ENCODE measurements at places on chromosomes 2 and 18. TPM values are rescaled to one million over a fixed set of nuclear protein-coding genes. Genes with fewer than 3 reads are reported as not detected.

DSG4 gene
- total RNA-seq = not detected

HSPE1 gene
- 73.1 TPM for total RNA-seq

NYAP2 gene
- under 0.01 TPM for total RNA-seq

EGR4 gene
- 0.17 TPM for total RNA-seq

NETO1 gene
- total RNA-seq = 0.34 TPM

DNA sequence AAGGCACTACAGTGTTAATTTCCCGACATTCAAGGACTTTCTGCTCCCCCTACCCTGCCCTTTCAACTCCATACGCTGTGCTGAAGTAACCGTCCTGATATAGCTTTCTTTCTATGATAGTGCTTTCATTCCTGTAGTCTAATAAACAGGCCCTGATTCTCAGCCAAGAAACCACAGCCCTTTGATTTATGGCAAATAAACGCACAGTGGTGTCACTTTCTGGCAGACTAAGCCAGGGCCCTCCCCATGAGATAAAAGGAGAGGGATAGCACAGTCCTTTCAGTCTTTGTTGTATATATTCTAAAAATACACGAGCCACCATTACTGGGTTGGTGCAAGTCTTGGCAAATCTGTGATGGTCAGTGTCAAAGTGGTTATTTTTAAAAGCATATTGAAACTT is 291.2 kb downstream of the ALPK2 start:
- DNase-seq = no peak

DNA sequence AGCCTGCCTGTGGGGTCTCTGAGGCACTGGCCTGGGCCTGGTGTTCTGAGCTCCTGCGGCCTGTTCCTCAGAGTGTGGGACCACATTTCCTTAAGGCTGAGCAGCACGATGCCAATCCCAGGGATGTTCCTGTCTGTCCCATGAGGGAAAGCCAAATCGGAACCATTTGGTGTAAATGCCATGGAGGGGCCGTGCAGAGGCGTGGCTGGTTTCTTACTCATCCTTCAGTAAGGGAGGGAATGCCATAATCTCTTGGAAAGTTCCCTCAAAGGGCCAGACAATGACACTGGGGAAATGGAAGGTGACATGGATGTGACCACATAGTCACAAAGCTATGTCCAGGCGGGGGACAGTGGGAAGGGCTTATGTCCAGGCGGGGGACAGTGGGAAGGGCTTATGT is 14.4 kb upstream of the PTMA start:
- DNase-seq = no peak

DNA sequence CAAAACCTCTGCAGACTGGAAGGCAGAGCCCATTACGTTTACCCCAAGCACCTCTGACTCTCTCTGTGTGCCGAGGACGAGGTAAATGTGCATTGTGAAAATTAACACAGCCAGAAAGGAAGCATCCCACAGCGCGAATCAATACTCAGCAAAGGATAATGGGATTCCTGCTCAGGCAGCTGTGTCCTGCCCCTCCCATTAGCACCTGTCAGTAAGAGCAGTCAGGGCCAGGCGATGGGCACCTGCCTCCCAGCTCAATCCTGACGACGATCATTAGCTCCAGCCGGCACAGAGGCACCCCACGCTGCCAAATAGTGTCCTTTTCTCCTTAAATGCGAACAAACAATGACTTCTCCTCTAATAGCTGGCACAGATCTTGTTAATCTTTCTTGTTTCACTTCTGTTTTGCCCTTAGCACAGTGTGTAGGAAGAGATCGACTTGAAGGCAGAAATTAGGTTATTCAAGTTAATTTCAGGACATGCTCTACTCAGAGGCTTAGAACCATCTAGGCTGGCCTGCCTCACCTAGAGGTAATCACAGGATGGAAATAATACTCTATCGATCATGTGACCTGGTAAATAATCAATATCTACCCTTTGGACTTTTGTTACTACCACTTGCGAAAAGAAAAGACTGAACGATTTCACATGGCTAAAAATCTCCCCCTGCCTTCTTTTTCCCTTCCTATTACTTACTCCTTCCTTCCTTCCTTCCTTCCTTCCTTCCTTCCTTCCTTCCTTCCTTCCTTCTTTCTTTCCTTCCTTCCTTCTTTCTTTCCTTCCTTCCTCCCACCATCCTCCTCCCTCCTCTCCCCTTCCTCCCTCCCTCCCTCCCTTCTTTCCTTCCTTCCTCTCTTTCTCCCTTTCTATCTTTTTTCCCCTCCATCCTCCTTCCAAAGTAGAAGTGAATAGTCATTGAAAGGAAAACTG is 487.9 kb upstream of the ID2 start:
- no peak for DNase-seq

GRCh38 chr2:74052732-74053710 is 68.3 kb downstream of the TET3 start:
- no peak for DNase-seq

DNA sequence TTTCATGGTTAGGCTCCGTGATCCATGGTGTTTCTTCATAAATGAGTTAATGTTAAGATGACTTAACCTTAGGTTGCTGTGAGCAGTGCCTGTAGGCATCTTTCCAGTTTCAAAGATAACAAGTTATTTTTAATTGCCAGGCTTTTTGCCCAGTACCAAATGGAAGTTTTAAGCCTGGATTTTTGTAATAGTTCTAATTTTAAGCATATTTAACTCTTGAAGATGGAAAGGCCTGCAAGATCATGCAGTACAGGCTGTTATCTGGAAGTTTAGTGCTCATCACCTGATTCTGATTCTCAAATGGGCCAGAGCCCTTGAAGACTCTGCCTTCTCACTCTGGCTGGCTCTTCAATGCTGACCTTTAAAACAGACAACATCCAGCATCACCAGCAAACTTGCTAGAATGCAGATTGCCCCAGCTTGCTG is 141.3 kb downstream of the NCK2 start:
- DNase-seq = no peak

GRCh38 chr2:133726973-133727372 is 158.7 kb upstream of the NCKAP5 start:
- no peak for DNase-seq

DNA sequence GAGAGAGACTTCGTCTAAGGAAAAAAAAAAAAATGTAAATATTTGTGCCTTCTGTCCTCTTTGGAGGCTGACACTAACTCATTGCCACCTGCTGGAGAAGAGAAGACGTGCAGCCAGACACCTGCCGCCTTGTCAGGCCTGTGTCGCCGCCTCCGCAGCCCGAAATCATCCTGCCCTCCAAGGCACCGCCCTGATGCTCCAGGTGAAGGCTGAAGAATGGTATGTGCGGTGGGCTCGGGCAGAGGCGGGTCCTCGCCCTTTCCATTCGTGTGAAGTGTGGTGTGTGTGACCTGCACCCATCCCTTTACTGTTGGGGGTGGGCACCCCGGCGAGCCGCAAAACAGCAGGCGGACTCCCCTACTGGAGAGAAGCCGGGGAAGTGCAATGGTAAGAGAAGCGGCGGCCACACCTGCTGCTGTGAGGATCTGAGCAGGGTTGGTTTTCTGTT is 60.4 kb downstream of the FAM161A start:
- no peak for DNase-seq

- peak; percentile 77 for DNase-seq
Measured at GRCh38 chr2:241036964-241037421, 38.6 kb downstream of the SNED1 start.

DNA sequence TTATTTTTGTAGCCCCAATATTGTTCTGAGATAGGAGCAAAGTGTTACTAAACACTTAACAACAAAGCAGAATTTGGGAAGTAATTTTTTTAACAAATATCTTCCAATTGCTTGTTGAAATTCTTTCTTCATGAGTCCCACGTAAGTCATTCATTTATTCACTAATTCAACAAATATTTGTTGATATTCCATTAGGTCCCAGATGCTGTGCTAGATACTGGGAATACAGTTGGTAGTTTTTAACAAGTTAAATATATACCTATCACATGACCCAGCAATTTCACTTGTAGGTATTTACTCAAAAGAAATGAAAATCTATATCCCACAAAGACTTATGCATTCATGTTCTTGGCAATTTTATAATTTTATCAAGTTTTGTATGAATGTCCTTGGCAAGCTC is 7.0 kb upstream of the BBS5 start:
- no peak for DNase-seq

- DNase-seq = no peak
Measured at GRCh38 chr18:33653231-33653630, 75.2 kb downstream of the ASXL3 start.

DNA sequence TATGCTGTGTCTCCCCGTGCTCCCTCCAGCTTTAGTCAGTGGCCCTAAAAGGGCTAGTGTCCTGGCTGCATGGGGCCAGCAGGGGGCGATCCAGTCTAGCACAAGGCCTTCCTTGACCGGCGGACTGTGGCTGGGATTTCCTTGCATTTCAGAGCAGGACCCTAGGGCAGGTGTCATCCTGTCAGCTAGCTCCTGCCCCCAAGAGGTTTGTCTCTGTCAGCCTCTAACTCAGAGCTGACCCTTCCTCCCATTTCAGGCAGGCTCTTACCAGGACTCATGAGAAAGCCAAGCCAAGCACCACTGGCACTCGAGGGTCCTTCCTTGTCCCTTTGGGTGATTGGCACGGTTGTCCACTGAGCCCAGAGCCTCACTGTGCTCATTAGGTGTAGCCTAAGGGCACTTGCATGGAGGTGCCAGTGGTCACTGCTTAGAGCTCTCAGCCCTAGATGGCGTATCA is 140.3 kb downstream of the RPIA start:
- peak; percentile 89 for DNase-seq

GRCh38 chr2:4445821-4446220 is 742.4 kb downstream of the DCDC2C start:
- DNase-seq = no peak

DNA sequence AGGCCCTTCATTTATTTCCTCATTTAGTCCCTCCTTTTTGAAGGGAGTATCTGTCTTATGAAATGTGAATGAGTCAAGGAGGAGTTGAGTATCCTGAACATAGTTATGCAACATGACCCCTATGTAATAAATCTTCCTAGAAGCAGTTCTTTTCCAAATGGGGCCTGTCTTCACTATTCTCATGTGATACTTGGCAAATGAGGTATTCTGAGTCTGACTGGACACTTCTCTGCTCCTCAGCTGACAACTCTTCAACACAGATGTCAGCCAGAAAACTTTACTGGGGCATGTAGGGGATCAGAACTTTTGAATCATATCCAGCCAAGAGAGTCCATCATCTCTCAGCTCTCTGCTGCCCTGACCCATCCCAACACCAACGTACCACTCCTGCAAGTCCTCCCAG is 291.6 kb downstream of the ZNF385B start:
- no peak for DNase-seq

DNA sequence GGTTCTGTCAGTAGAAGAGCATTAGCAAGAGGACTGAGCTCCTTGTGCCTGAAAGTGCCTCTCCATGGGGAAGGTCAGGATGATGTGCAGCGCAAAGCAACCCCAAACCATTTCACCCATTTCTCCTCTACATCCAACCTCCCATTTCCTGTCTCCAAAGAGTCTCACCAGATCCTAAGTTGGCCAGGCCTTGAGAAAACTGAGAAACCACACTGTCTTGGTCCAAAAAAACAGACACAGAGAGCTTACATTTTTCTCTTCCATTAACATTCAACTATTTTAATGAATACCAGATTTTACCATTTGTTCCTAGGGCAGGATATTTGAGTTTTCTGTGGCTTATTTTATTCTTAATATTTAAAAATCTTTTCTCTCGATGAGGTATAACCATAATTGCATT is 195.0 kb downstream of the EPHA4 start:
- DNase-seq = no peak
